ENCODE measurements at places on chromosomes 1 and 21.

DNA sequence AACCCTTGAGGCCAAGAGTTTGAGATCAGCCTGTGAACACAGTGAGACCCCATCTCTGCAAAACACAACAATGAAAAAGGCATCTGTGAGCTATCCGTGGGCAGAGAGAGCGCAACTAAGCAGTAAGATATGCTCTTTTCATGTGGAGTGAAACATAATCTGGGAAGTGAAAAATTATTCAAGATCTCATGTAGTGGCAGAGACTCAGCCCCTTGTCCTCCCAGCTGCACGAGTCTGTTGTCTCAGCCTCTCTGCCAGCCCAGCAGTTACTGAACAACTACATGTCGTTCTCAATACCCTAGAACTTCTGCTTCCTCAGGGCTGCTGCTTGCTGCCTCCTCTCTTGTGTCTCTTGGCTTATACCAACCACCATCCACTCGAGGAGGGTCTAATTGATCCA is 61.3 kb upstream of the WDR26 start:
- no peak for DNase-seq

- peak; percentile 82 for DNase-seq
Measured at GRCh38 chr1:117067533-117068370, 7.6 kb downstream of the TTF2 start.

GRCh38 chr1:45822644-45823043 is 19.2 kb downstream of the MAST2 start:
- DNase-seq: no peak

- DNase-seq: peak; percentile 78
Measured at GRCh38 chr1:155049651-155050559, 1.2 kb upstream of the ADAM15 start.

- DNase-seq: no peak
Measured at GRCh38 chr1:168392958-168393549, 112.4 kb downstream of the TBX19 start.

- no peak for DNase-seq
Measured at GRCh38 chr1:229040630-229041358, 230.1 kb upstream of the RAB4A start.

DNA sequence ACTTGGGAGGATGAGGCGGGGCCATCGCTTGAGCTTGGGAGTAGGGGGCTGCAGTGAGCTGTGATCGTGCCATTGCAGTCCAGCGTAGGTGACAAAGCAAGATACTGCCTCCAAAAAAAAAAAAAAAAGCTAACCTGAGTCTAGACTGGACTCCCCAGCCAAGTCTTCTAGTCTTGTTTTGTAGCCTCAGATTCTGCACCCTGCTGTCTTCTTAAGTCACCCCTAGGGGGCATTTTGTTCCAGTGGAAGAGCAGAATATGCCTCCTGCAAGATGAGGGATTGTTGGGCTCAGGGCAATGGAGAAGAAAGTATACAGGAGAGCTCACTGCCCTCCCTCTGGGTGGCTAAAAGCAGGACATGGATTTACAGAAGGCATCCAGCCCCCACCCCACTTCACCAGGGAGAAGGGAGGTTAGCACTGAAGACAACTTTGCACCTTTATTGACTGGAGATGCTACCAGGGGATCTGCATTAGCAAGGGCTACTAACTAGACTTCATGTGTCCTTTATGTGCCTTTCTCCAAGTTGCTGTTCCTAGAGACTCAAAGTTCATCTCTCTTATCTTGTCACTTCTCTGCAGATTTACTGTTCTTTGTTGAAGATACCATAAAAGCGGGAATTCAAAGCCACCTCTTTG is 15.3 kb upstream of the RNF187 start:
- no peak for DNase-seq

DNA sequence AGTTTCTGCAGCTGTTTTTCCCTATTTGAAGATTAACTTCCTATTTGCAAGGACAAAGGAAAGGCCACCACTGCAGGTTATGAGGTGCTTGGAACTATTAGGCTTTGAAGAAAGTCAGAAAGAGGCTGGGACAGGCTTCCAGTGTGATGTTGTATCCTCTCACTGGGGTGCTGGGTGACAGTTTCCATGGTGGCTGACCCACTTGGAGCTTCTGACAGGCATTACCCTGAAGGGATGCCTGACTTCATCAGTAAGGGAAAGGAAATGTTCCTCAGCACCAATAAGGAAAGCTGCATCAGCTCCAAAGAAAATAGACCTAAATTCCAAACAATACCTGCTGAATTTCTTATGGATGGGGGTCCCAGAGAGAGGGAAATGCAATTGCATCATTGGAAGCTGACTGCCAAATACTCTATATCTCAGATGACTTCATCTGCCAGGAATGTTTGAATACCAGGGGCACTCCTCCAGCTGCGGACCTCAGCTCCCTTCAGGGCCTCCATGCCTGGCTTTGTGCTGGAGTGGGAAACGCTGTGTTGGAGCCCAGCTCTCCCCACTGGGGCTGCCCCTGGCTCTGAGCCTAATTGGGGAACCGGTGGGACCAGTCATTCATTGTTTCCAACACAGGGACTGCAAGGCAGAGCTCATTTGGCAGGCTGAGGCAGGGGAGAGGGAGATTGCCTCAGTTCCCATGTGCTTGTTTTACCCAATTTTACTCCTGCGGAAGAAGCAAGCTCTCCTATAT is 76.6 kb downstream of the RGL1 start:
- DNase-seq: peak; percentile 97

GRCh38 chr1:185393815-185394214 is 76.8 kb upstream of the IVNS1ABP start:
- no peak for DNase-seq

- DNase-seq: no peak
Measured at GRCh38 chr21:25412100-25412499, 195.2 kb downstream of the MRPL39 start.

- peak; percentile 74 for DNase-seq
Measured at GRCh38 chr1:224852901-224853568, 76.4 kb upstream of the DNAH14 start.

- peak; percentile 62 for DNase-seq
Measured at GRCh38 chr1:3695326-3696217, 43.3 kb downstream of the TP73 start.

DNA sequence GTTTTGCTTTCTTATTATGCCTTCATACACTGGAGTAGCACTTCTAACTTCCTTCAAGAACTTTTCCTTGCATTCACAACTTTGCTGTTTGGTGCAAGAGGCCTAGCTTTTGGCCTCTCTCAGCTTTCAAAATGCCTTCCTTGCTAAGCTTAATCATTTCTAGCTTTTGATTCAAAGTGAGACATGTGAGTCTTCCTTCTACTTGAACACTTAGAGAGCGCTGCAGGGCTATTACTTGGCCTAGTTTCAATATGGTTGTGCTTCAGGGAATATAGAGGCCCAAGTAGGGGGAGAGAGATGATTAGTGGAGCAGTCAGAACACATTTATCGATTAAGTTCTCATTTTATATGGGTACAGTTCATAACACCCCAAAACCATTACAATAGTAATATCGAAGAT is 12.4 kb downstream of the ANGEL2 start:
- no peak for DNase-seq

DNA sequence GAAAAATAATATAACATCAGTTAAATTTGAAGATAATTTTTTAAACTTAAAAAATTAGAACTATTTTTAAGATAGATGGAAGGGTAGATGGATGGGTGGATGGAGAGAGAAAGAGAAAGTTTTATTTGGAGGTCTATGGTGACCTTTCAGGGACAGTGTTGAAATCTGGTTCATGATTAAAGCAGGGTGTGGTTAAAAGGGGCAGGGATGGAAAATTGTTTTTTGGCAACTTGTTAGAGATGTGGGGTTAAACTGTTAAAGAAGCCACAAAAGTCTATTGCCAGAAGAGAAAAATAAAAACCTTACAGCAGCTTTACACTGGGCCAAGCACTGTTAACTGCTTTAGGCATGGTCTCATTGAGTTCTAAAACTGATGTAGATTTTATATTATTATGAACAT is 134.9 kb upstream of the GORAB start:
- no peak for DNase-seq

- peak; percentile 88 for DNase-seq
Measured at GRCh38 chr1:236064674-236065508, at the start of gene NID1. Gene NID1 (minus strand): TSS chr1:236065090. CDS start chr1:236065079, 11 bp downstream.

- DNase-seq: peak; percentile 53
Measured at GRCh38 chr1:23282957-23283356, 61.1 kb downstream of the HNRNPR start.

DNA sequence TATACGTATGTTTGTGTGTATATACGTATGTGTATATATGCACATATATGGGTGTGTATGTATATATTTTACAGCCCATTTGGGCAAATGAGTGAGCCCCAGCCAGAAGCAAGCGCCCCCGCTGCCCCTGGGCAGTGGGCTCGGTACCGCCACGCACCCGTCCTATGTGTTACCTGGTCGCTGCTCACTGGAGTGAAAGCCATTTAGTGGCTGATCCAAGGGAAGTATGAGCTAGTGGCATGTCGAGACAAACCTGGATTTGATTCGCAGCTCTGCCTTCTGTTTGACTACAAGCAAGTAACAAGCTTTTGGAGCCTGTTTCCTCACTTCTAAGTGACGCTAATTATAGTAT is 35.8 kb upstream of the JAK1 start:
- no peak for DNase-seq

GRCh38 chr1:24385160-24385940 is 28.2 kb downstream of the STPG1 start:
- DNase-seq: peak; percentile 53

GRCh38 chr1:57803586-57803985 is 379.7 kb upstream of the DAB1 start:
- DNase-seq: no peak

DNA sequence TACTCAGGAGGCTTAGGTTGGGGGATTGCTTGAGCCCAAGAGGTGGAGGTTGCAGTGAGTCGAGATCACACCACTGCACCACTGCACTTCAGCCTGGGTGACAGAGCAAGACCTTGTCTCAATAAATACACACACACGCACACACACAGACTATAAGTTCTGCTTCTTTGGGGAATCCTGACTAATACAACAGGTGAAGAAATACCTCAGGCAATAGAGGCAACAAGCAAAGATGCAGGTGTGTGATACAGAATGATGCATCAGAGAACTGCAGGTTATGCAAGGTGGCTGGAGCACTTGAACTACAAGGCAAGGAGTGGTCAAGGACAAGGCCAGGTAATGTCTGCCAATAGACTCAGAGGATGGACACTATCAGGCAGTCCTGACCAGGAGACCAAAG is 117.6 kb upstream of the ZNF678 start:
- DNase-seq: no peak

DNA sequence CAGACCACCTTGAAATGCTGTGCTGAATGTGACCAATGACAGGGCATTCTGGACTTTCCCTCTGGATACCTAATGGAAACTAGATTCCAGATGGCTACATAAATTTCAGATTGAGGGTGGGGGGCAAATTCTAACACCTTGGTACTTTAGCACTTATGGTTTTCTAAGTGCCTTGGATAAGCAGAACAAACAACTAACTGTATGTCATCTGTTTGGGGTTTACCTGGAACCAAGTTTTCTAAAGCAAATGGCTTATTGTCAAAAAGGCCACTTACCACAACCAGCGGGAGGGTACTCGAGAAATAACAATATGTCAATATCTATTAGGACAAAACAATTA is 39.1 kb downstream of the GPR3 start:
- no peak for DNase-seq

- no peak for DNase-seq
Measured at GRCh38 chr1:34212673-34213072, 36.0 kb downstream of the C1orf94 start.

DNA sequence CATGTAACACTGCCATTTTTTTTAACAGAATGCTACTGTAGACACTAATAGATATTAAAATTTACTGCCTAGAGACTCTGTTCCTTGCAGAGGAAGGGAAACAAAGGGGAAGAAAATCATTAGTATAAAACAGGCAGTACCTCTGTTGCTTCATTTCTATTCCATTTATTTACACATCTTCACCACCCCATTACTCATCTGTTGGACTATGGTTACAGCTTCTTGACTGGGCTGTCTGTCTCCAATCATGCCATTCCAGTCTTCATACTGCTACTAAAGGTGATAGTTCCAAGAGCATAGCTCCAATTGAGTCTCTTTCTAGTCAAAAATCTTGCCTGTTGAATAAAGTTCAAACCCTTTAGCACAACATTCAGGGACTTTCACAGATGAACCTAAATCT is 22.2 kb upstream of the GPR25 start:
- no peak for DNase-seq

DNA sequence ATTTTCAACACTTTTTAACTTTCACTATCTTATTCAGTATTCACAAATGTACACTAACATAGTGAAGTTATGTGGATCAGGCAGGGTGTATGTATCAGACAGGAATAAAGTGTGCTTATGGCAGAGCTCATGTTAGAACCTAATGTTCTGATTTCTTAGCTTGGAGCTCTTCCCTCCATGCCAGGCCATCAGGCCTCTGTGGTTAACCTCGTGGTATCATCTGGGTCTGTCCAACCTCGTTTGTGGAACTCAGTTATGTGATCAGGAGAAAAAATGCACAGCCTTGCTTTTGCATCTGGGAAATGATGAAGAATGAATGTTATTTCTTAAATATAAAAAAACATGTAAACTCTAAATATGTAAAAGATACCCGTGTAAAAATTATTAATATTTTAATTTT is 86.9 kb downstream of the MPZL1 start:
- peak; percentile 78 for DNase-seq

- no peak for DNase-seq
Measured at GRCh38 chr1:95017775-95018174, 55.0 kb downstream of the ALG14 start.

GRCh38 chr1:101029184-101029583 is 3.6 kb upstream of the DPH5 start:
- DNase-seq: no peak

DNA sequence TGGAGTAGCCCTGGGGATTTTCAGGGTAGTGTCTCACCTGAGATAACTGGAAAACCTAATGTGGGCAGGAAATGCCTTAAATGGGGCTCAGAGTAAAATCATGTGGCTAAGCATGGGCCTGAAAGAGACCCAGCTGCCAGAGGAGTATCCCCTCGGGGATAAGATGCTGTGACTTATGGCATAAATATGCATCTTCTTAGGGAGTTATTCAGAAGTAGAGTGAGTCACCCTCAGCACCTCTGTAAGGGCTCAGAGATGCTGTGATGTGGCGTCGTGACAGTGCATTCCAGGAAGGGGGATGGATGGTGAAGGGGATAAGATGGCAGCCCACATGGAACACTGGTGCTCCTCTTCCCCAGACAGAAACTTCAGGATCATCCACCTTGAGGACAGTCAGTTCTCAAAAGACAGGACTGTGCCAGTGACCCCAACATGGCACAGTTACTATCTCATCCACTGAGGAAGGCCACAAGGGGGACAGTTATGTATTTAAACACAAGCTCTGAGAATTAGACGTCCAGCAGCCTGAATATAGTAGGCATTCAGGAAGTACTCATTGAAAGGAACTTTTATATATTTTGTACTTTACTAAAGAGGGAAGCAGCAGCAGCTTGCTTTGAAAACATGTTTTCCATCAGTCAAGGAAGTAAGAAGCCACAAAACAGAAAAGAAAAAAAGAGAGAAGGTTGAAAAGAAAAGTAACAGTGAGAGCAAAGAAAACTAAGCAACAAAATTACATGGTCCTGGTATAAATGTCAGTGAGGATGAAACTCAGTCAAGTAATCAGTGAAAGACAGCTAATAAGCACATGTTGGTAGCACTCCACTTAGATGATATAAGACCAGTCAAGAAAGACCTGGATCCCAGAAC is 8.3 kb downstream of the IL24 start:
- peak; percentile 75 for DNase-seq

All from astrocyte of the hippocampus (primary cell).